Omental fat pad (tissue), 4 donors: ENCODE measurements at places on chromosomes 16 and 17.

DNA sequence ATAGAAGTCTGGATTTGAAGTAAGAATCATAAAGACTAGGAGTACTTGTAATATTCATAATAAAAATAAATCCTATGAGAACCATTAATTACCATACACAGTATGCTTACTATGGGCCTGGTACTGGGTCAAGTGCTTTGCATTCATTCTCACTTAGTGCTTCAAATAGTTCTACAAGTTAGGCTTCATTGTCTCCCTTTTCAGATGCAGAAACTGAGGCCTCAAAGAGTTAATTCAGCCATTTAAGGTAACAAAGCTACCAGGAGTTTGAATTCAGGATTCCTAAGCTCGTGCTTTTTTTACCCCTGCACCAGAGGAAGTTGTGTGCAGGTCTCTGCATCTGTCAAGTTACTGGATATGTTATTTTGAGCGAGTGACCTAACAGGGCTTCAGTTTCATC lies 1098.4 kb upstream of the EEF2KMT start:
- DNase-seq: no peak

DNA sequence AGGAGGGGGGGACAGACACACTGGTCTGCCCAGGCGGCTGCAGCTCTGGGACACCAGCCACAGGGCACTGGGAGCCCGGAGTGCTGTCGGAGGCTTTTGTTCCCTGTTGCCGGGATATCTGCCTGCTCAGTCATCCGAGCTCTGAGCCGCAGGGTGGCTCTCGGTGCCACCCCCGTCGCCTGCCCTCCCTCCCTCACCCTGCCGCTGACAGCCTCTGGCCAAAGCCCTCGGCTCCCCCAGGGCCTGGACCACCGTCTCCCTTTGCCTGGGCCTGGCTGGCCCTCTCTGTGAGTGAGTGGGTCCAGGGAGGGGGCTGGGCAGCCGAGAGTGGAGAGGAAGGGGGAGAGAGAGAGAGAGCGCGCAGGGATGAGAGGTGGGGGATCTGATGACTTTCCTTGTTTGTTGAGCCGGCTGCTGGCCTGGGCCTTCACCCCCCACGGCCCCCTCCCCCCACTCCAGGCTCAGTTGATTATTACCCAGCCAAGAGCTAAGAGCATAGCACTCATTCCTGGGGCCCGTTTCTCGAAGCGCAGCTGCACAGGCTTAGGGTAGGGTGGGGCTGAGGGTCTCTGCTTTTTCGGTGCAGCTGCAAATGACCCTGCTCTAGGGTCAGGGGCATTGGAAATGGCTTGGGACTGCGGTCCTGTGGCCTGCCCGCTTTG lies 2.7 kb downstream of the FOXJ1 start:
- DNase-seq: no peak

DNA sequence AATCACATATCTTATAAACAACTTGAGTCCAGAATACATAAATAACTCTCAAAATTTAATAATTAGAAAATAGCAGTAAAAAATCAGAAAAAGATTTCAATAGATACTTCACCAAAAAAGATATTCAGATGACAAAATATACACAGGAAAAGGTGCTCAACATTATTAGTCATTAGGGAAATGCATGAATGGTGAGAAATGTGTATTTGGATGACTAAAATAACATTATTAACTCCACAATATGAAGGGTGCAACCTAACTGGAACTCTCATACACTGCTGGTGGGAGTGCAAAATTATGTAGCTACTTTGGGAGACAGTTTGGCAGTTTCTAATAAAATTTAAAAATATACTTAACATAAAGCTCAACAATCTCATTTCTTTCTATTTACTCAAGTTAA lies 262.3 kb upstream of the AXIN2 start:
- DNase-seq: no peak

GRCh38 chr17:47995241-47995935 lies 24.5 kb downstream of the CDK5RAP3 start:
- DNase-seq: no peak

- no peak for DNase-seq
Observed at GRCh38 chr16:66682271-66682670, 14.3 kb downstream of the CMTM4 start.

GRCh38 chr17:59521465-59522126 lies 43.8 kb upstream of the DHX40 start:
- no peak for DNase-seq

DNA sequence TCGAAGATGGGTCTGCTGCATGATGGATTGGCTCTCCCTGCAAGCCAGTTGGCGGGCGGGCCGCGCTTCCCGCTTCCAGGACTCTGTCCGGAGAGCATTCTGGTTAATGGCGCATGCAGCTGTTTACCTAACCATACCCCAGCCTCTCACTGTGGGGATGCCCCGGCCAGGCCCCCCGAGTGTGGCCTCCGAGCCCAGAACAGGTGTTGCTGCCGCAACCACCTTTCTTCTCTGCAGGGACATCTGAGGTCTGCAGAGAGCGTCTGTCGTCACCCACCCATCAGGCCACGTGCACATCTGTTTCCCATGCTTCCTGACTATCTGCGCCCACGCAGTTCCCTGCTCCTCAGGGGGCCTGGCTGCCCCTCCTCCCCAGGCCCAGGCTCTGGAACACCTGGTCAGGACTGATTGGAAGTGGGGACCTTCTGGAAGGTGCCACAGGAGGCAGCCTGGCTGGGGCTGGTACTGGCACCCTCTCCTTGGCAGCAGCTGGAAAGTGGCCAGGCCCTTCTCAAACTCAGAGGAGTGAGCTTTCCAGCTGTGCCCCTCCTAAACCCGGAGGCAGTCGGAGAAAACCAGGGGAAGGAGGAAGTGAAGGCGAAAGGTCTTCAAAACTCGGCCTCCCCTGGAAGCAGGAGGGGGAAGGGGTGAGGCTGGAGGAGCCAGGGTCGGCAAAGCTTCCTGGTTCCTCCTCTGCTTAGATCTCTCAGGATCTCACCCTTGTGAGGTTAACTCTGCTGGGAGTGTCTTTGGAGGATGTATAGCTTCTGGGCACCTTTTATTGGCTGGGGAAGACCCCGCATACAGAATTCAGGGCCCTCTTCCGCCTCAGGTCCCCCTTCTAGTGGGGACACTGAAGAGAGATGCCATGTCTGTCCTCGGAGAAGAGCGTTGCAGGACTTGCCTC lies 64.5 kb upstream of the CIBAR2 start:
- no peak for DNase-seq

DNA sequence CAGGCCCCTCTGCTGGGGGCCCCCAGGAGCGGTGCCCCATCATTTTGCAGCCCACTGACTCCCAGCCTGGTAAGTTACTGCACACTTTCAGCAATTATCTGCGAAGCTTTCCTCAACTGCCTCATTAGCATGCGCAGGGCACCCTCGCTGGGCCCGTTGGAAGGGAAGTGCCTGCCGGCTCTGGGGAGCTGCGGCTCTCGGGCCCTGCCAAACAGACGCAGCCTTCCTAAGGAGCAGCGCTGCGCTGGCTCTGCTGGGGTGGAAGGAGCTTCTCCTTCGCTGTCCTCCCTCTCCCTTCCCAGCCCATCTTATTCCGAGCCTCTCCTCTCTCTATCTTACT lies 71.0 kb downstream of the RBBP6 start:
- DNase-seq: no peak
